Activated CD4-positive, alpha-beta T cell treated with anti-CD3 and anti-CD28 coated beads for 48 hours (primary cell): ENCODE measurements at places on chromosomes 1 and 21.

DNA sequence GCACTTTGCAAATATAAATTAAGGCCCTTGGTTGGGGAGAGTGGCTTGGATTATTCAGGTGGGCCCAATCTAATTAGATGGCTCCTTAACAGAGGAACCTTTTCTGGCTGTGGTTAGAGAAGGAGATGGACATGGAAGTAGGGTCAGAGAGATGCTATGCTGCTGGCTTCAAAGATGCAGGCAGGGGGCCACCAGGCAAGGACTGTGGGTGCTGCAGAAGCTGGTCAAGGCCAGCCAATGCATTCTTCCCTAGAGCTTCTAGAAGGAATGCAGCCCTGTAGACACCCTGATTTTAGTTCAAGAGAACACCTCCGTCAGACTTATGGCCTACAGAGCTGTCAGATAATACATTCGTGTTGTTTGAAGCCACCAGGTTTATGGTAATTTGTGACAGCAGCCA lies 3.7 kb upstream of the TMEM9 start:
- DNase-seq, result no peak

GRCh38 chr21:26124421-26124833 lies 46.1 kb downstream of the APP start:
- no peak for DNase-seq

- DNase-seq, result no peak
Measured at GRCh38 chr1:161235957-161236775, 1.8 kb downstream of the NR1I3 start.

GRCh38 chr1:87325982-87326738 lies 2.5 kb upstream of the LMO4 start:
- DNase-seq, result peak; percentile 46

GRCh38 chr1:22662318-22662717 lies 9.3 kb downstream of the C1QB start:
- no peak for DNase-seq

DNA sequence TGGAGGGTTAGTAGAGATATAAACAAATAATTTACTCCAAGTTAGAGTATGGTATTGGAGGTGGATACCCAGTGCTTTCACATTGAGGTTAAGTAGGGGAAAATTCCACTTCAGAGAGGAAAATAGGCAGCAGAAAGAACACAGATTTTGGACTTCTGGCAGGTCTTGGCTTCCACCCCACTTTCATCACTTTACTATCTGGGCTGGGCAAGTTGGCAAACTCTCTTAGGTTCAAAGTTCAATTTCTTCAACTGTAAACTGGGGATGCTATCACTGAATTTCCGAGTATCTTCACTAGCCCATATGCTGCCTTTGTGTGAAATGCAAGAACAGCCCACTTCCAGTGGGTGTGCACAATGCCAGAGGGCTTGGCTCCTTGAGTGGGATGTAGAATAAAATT lies 214.9 kb downstream of the GABPA start:
- no peak for DNase-seq

GRCh38 chr21:43278359-43278758 lies 109.6 kb downstream of the CRYAA start:
- no peak for DNase-seq

GRCh38 chr1:225752245-225752644 lies 25.4 kb upstream of the SRP9 start:
- no peak for DNase-seq

DNA sequence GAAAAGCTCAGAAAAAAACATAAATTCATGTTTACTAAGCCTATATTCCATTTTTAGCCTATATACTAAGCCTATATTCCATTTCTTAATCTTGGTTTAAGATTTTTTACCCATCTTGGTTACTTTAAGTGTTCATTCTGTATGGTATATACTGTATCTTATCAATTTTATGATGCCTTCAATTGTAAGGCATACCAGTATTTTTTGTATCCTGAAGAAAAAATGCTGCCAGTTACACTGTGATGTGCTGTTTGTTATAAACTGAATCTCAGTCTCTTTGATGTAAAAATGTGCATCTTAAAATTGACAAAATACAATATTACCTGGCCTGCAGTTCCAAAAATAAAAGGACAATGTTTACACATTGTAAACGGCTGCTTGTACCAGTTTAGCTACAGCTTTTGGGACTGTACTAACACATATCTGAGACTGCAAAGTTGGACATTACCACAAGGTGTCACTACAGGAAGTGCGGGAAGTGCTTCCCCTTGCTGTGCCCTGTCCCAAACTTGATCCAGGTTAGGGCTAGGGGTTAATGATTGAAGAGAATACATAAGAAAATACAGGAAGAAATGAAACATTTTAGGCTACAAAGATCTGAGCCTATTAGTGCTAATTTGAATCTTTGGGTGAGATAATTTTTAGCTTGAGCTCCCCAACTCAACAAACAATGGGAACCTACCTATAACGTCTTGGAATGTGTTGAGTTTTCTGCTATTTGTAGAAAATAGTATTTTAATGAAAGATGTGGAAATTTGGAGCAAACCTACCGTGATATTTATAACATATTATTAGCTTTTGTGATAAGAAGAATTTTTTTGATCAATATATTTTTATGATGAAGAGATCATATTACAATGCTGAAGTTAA lies 108.9 kb downstream of the LBR start:
- peak; percentile 17 for DNase-seq

DNA sequence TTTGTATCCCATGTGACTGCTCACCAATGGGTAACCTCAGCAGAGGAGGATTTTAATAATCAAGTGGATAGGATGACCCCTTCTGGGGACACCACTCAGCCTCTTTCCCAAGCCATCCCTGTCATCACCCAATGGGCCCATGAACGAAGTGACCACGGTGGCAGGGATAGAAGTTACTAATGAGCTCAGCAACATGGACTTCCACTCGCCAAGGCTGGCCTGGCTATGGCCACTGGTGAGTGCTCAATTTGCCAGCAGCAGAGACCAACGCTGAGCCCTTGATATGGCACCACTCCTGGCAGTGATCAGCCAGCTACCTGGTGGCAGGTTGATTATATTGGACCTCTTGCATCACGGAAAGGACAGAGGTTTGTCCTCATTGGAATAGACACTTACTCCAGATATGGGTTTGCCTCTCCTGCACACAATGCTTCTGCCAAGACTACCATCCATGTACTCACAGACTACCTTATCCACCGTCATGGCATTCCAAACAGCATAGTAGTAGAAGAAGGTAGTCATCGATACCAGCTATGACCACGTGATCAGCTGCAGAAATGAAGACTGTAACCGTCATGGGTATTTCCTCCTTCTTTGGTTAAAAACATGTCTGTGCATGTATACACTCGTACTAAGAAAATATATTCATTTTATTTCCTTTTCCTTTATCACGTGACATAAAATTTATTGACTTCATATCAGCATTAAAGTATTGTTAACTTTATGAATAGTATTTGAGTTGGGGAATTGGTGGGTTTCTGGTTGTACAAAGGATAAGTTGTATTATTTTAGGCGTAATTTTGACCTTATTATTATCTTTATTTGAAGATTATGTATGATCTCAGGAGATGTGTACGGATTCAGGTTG lies 562.6 kb downstream of the PTPRU start:
- DNase-seq, result no peak

DNA sequence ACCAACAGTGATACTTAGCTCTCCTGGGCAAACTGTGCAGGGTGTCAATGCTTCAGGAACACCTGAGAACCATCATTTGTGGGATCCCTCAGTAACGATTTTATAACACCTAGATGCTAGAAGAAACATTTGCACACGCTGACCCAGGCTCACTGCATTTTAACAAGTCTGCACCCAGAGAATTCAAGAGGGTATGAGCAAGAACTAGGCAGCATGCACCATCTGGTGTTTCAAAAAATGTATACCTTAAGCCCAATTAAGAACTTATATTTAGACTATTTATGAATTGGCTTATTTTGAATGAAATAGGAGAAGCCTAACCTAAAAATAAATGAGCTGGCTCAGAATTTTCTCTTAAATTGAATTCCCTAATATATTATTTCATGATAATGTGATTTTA lies 400.5 kb downstream of the GPATCH2 start:
- DNase-seq, result no peak

DNA sequence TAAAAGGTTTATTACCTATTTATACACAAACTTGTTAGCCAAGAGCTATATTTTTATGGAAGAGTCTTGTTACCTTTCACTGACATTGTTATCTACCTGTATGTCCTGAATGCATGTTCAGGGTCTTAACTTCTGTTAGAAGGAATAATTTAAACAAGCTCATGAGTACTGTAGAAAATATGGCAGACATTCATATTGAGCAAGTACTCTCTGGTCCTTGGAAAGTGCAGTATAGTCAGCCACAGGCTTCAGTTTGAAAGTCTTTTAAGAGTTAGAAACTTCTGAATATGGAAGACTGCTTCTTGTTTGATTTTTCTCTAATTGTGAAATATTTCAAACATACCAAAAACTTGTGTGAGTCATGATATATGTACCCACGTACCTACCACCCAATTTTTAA lies 16.6 kb downstream of the DIP2A start:
- no peak for DNase-seq

DNA sequence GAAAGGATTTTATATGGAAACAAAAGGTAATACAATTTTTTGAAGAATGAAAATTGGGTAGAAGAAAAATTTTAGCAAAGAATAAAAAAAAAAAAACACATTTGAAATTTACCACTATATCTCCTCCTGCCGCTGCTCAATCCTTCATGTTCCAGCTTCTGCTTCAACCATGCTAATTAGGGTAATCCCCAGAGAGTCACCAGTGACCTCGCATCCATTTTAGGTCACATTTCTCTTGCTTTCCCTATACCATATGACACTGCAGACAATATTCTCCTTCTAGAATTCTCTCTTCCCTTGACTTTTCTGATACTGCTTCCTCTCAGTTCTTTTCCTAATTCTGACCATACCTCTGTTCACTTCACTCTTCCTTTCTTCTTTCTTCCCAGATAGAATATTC lies 237.1 kb downstream of the USH2A start:
- DNase-seq, result no peak

DNA sequence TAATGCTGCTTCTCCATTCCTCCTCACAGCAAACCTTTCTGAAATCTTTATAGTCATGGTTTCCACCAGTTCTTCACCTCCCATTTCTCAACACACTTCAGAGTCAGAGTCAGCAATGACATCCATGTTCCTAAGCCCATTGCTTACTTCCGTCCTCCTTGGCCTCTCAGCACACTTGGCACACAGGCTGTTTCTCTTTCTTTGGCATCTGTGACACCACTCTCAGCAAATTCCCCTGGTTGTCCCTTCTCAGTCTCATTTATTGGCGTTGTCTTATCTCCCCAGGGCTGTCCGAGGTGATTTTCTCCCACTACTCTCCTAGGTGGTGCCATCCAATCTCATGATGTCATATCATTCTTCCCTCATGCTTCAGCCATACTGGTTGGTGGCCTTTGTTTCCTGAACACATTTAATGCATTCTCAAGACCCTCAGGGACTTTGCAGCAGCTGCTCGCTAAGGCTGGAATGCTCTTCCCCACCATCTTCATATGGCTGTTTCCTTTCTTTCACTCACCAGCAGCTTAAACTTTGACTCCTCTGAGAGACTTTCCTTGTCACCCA lies 3.3 kb upstream of the LGALS8 start:
- no peak for DNase-seq

GRCh38 chr1:12478612-12478985 lies 139.4 kb downstream of the DHRS3 start:
- peak; percentile 33 for DNase-seq
